ENCODE measurements at places on chromosomes 16 and 17.
A peak's percentile ranks its signal among the peaks of the same experiment; 100 is the strongest.

- no peak for DNase-seq
Measured at GRCh38 chr17:6072611-6073010, 2.4 kb downstream of the WSCD1 start.

GRCh38 chr17:69086641-69087040, 25.9 kb upstream of the ABCA9 start:
- no peak for DNase-seq

DNA sequence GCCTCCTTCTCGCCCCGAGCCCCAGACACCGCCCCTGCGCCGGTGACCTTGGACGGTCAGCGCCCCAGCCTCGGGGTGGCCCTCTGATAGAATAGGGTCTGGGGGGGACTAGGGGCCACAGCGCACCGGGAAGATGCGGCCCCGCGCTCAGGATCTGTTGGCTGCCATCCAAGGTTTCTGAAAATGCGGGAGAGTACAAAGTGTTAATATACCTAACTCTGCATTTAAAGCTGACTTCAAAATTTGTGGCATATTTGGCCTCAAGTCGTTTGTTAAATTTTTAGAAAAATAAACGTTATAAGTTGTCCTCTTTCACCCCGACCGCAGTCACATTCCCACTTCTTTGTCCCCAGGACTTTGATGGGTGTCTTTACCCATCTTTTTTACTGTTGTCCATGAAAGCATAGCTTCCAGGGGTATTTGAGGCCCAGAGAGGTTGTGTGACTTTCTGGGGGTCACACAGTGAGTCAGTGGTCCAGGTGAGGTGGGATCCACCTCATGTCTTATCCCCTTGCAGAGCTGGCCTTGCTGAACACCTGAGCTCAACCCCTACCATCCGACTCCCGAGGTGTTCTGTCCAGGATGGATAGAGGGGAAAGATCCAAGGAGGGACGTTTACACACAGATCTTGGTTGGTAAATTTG, 796 bp downstream of the NT5M start:
- DNase-seq: no peak

- no peak for DNase-seq
Measured at GRCh38 chr16:88906535-88907105, 40.2 kb upstream of the PABPN1L start.

DNA sequence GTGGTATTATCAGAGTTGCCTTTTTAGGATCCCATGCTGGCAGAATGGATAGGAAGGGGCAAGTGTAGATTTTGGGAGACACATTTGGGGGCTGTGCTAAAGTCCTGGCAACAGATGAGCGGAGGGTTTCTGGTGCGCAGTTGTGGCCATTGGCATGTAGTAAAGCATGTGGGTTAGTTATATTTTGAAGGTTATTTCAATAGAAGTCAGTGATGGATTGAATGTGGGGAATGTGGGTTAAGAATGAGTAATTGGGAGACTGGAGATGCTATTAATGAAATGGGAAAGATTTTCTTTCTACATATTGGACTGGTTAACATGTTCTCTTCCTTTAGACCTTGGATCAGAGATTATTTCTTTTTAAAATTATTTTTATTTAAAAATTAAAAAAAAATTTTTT, 10.0 kb downstream of the DUS2 start:
- no peak for DNase-seq

DNA sequence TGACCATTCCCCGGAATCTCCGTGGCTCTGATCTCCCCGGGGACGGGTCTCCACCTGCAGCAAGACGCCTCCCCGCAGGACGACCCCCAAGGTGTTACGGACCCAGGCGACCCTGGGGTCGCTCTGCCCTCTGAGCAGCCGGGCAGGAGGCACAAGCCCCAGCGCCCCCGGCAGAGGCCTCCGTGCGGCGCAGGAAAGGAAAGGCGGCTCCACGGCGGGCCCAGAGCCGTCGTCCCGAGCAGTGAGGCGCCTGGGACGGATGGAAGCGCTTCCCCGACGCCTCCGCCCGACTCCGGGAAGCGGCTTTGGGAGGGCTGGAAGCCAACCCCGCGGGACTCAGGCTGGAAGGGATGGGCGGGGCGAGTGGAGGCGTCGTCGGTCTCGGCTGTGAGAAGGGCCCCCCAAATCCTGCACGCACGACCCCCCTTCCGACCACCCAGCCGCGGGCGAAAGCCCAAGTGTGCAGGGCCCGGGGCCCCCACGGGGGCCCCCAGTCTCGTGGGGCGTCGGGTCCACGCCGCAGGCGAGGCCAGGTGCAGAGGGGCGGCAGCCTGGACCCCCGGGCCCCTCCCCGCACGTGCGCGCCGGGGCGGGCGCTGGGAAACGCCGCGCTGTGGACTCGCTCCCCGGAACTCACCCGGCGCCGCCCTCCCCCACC, 32.7 kb upstream of the RPH3AL start:
- peak; percentile 73 for DNase-seq
